ENCODE measurements at places on chromosomes 4 and X.

- DNase-seq = peak; percentile 37
These were observed 6.8 kb upstream of the ANOS1 start for GRCh38 chrX:8738588-8739189.

GRCh38 chr4:147349193-147349592 is 131.7 kb upstream of the EDNRA start:
- DNase-seq = no peak

DNA sequence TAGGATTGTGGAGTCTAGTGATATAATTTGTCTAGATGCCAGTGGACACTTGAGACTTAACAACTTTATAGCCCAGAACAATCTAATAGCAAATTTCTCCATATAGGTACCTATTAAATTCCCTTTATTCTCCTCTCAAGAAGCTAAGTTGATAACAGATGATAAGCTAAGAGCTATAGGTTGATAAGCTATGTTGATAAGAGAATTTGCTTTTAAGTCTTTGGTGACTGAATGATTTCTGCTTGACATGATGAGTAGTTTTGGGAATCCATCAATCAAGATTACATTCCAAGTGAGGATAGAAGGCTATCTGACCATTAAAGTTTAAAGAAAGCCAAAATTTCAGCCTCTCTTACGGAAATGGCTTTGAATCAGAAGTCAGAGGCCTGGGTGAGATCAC is 131.6 kb downstream of the EMCN start:
- DNase-seq = no peak

DNA sequence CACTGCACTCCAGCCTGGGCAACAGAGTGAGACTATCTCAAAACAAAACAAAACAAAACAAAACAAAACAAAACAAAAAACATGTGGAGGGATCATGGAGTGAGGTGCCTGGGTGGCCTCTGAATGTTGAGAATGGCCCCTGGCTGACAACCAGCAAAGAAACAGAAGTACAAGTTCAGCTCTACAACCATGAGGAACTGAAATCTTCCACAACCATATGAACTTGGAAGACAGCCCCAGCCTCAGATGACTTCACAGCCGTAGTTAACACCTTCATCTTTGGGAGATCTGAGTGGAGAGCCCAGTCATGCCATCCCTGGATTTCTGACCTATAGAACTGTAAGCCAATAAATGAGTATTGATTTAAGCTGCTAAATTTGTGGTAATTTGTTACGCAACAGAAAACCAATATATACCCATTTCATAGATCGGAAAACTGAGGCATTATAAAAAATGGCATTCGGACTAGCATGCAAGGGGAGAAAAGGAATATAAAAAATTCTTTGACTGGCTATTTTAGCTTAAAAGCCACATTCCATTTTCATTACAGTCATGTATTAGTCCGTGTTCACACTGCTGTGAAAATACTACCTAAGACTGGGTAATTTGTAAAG is 138.7 kb upstream of the RAPGEF2 start:
- DNase-seq = no peak

DNA sequence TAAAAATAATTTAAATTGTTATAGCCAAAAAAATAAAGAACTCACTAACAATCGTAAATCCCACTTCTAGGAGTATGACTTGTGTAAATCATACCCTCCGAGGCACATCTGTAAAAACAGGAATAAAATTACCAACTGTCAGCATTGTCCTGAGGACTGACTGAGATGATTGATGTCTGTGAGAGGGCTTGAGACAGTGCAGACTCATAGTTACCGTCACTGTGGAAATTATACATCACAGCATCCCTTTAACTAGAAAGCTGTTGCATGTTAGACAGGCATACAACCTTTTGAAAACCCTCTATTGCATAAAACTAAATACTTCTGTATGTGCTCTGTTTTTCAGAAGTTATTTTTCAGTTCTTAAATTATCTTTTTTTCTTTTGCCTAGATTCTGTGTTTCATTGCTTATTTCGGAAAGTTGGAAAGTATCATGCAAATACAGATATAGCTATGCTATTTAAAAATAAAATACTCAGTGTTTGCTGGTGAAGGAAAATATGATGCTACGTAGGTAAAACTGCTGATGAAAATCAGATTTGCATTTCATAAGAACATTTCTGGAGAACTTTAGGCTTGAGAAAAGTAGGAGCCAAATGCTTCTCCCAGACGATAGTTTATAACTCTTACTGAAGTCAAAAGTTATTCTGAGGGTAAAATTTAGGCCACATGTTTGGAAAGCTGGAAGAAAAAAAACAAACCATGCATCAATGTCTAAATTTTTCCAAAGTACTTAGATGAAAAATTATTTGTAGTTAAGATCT is 13.6 kb upstream of the RBPJ start:
- no peak for DNase-seq

DNA sequence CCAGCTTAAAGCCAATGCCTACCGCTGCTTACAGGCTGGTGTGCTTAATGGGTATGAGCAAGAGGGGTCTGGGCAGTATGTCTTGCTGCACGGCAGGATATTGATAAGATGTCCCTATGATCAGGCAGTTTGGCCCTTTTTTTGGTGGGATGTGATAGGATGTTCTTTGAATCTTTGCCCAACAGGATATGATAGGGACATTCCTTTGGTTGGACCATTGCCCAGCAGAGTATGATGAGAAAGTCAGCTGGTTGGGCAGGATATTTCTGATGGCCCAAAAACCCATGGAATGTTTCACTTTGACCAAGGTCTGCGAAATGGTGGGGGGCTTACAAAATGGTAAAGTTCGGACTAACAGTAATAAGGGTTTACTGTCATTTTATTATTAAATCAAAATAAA is 1060.6 kb downstream of the STIM2 start:
- DNase-seq = no peak

DNA sequence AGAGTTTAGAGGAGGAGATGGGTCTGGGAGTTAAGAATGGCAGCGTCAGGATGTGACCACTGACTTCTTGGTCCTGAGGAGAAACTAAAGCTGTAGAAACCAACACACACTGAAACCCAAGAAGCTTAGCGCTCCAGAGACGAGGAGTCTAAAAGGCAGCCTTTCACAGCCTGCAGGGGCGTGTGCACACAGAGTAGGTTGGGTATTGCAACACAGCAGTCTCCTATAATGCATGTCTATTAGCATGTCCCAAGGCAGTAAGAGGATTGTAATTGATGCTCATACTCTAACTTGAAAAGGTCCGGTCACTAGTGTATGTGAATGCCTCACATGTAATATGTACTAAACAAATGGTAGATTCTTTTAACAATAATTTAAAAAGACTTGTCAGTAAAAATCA is 57.4 kb downstream of the PTTG2 start:
- DNase-seq = no peak

GRCh38 chr4:75678965-75679364 is 5.8 kb upstream of the G3BP2 start:
- DNase-seq = no peak

DNA sequence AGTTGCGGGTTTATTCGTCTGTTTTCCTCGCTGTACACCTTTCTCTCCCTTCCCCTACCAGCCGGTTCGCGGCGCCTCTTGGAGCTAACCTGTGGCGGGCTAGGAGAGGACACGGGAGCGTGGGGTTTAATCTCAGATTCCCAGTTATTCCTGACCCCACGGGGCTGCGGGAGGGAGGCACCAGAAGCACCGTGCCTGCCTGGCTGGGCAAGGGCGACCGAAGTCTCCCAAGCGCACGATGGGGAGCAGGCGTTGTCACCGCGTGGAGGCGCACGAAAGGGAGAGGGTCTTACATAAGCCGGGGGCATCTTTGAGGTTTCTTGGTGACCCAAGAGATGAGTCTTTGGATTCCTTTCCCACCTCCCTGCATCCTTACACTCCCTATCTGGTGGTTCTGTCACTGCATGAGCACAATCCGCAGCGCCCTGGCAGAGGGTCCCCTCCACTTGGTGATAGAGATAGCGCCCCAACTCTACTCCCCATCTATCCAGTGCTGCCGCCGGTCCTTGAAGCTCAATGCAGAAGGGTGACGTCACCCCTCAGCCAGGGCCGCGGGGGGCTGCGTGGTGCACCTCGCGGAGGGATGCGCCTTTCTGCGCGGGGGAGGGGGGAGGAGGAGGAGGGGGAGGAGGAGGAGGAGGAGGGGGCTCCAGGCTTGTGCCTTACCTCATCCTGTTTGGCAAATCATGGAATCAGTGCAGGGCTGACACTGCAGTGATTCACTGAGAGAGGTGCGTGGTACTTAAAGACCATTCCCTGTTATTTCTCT is 793 bp downstream of the TSPAN7 start:
- peak; percentile 45 for DNase-seq

DNA sequence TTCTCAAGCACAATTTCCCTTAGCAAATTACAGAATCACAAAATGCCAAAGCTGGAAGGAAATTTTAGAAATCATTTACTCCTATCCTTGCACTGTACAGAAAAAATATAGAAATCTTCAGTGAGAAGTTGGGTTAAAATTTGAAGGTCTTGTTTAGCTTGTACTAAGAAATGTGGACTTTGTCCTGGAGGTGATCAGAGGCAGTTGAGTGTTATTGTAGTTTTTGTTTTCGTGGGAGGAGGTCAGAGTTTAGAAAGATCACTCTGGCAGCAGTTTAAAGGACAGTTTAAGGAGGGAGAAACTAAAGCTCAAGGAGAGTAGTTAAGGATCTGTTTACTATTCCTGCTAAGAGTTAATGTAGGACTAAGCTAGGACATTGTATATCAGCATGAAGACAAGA is 54.4 kb upstream of the CXorf51B start:
- no peak for DNase-seq

- DNase-seq = no peak
These were observed 118.1 kb upstream of the PRR32 start for GRCh38 chrX:126701380-126701779.

GRCh38 chrX:75096331-75096730 is 59.8 kb downstream of the ABCB7 start:
- DNase-seq = no peak

DNA sequence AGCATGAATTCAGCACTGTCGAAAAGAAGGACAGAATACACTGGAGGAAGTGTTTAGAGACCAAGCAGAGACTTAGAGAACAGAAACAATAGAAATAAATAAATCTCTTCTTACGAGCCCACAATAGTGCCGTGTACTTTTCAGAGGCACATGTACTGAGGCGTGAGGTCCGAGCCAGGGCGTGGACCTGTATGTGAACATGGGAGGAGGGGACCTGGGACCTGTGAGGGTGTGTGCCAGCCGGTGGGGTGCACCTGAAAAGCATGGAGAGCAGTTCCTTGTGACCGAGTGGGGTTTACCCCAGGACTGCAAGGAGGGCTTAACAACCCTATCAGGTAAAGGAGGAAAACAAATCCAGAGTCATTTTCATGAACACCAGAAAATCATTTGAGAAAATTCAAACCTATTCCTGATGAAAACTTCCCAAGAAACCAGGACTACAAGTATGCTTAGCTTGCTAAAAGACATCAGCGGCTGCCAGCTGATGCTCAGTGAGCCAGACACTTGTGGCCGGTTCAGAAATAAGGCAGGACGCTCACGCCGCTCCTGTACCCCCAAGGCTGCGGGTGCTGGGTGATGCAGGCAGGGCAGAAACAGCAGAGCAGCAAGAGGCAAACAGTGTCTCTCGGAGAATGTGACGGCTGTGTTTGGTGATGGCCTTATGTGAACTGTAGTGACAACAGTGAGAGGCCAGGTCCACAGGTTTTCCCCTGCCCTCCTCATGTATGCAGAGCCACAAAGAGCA is 37.1 kb downstream of the NELFA start:
- DNase-seq = no peak

DNA sequence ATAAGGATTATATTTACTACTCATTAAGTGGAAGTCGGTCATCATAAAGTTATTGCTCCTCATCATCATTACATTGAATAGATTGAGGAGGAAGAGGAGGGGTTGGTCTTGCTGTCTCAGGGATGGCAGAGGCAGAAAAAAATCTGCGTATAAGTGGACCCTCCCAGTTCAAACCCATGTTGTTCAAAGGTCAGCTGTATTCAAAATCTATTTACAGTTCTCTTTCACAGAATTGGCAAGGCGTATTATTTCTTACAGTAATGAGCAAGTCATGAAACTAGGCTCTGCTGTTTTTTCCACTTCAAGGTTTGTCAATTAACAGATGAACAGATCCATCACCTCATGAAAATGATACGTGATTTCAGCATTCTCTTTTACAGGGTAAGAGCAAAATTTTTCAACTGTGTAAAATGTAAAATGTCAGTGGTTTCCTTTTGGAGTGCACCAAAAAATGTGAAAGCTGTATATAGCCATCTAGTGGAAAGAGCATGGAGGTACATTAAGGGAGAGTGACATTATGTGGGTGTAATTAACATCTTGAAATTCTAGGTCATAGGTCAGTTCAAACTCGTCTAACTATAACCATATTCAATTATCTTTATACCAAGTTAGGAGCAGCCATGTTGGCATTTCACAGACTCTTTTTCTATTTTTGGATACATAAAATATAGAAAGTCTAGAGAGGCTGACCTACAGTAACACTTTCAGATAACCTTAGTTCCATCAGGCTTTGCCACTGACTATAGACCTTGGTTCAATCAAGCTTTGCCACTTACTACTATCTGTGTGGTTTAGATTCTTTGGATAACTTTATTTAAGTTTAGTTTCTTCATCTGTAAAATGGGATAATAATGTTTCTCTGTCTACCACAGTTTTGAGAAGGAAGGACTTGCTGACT is 30.1 kb downstream of the NEIL3 start:
- DNase-seq = no peak

- DNase-seq = no peak
These were observed 6.7 kb downstream of the APOO start for GRCh38 chrX:23901060-23901459.

DNA sequence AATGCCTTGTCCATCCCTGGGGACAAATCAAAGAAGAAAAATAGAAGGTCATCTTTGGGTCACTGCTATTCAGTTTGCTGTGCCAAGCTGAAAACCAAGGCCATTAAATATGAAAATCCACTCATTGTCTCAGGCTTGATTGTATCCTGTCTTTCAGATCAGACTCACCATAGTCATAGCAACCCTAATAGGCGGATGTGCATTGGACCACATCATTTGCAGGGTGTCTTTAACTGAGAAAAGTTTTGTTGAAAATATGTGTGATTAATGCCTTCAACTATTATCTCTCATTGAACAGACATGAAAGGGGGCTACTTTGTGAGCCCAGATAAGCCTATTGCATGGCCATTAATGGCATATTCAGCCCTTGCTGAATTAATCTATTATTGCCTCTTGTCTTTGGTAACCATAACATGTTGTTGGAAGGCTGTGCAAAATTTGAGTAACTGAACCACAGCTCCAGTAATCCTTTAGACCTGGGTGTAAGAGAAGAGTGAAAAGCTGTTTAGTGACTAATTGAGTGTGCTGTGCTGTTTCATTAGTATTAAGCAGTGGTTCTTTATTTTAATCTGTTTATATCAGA is 453.6 kb upstream of the EPHA5 start:
- no peak for DNase-seq

- DNase-seq = no peak
These were observed 4.4 kb downstream of the LSM6 start for GRCh38 chr4:146179784-146180370.
